ENCODE measurements at places on chromosomes 2 and 18. TPM values are rescaled to one million over a fixed set of nuclear protein-coding genes. Genes with fewer than 3 reads are reported as not detected.

The ARHGEF33 gene
- 0.06 TPM for polyA plus RNA-seq

The FOXD4L1 gene
- polyA plus RNA-seq = not detected

The C2orf66 gene
- not detected for polyA plus RNA-seq

The SEMA4F gene
- polyA plus RNA-seq = 2.3 TPM

The NT5C1B gene
- polyA plus RNA-seq = 0.44 TPM

The CNRIP1 gene
- polyA plus RNA-seq = not detected

The RBKS gene
- 1.00 TPM for polyA plus RNA-seq

The HADHB gene
- polyA plus RNA-seq = 104 TPM

The HJURP gene
- 61.6 TPM for polyA plus RNA-seq

The FAM237A gene
- polyA plus RNA-seq = not detected

The COBLL1 gene
- not detected for polyA plus RNA-seq
